ENCODE measurements at places on chromosomes 12 and 14. TPM values are rescaled to one million over a fixed set of nuclear protein-coding genes. Genes with fewer than 3 reads are reported as not detected.

DNA sequence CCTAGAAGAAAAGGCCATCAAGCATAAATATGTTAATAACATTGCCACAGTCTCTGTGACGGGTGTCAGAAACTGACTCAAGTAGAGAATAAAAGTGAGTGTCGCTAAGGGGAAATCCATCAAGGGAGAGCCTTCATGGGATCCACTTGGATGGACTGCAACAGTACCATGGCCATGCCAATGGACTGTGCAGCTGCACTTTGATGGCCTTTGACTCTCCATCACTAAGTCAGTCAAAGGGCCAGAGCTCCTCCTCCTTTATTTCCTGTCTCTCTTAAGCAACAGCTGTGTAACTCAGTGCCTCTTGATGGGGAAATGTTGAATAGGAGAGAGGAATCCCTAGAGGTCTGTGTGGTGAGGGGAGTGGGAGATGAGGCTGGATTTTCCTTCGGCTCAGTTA, 335.2 kb downstream of the BMP4 start:
- DNase-seq: no peak

- no peak for DNase-seq
These were observed 105.7 kb upstream of the RASSF8 start for GRCh38 chr12:25852792-25853191.

GRCh38 chr12:81416571-81416970, 338.7 kb downstream of the ACSS3 start:
- no peak for DNase-seq

- DNase-seq: no peak
These were observed 220.6 kb upstream of the OR4E1 start for GRCh38 chr14:21894003-21894897.

DNA sequence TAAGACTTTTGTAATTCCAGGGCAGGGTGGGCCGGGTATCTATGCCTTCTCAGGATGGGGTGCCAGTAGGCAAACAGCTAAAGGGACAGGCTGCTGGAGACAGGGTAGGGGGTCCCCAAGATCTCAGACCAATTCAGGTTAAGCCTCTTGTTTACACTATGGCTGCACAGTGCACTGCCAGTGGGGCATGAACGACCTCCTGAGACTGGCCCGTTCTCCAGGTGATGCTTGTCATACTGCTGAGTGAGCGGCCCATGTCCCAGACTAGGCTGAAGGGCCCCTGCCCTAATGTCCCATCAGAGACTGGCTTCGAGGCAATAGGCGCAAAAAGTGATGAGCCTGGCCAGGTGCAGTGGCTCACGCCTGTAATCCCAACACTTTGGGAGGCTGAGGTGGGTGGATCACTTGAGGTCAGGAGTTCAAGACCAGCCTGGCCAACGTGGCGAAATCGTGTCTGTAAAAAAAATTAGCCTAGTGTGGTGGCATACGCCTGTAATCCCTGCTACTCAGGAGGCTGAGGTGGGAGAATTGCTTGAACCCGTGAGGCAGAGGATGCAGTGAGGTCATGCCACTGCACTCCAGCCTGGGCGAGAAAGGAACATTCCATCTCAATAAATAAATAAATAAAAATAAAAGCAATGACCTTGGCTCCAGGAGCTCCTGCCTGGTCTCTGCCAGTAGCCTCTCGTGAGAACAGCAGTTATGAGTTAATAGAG, 12.6 kb downstream of the SLC25A29 start:
- DNase-seq: no peak

DNA sequence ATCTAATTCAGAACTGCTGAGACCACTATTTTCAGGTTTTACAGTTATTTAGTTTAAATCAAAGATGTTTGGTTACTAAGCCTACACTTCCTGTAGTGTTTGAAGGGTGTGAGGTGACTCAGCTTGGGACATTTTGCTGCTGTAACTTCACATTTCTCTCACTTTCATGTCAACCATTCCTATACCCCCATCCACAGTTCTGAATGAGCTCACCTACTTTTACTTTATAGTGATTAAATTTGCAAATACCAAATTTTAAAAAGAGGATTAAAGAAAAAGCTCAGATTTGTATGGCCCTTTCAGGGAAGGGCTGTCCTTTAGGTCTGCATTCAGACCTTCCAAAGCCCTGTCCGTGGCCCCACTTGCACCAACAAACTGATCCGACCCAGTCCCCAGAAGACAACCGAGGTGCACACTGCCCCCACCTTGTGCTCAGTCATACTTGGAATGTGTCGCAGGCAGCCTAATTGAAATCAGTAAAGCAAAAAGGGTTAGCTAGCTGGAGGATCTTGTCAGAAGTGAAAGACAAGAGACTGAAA, 174.4 kb downstream of the MON2 start:
- DNase-seq: no peak

GRCh38 chr12:92039046-92039445, 106.6 kb downstream of the BTG1 start:
- DNase-seq: no peak

DNA sequence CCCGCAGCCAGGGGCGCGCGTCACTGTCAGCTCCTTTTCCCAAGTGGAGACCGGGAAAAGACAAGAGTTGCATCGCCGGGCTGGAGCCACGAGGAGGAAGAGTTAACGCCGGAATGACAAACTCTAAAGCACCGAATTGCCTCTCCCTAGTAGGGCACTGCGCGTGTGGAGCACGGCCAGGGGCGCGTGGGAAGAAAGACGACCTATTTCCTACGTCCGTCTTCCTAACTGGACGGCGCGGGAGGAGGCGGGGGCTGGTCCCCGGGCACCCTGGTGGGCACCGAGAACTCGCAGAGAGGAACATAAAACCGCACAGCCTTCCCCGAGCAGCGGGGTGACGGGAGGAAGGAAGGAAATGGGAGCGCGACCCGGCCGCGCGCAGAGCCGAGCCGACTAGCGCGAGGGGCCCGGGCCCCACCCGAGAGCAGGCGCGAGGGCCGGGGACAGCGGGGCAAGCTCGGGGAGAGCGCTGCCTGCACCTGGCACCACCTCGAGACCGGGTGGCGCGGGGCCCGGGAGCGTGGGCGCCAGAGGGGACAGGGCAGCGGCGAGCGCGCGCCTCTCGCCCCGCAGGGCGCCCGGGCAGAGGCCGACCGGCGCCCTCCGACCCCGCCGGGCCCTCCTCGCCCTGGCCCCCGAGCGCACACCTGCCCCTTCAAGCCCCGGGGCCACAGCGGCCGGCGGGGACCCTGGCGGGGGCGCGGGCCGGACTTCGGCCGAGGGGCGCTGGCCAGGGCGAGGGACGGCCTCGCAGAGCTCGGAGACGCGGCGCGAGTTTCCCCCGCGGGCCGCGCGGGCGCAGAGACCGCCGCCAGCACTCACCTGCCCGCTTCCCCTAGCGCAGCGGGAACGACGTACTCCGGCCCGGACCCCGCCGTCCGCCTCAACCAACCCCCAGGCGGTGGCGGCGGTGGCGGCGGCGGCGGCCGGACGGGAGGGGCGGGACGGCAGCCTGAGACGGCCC, at the start of gene SETD3:
Gene SETD3, minus strand, starts transcription at position 954 of the 964 bp plus-strand sequence. CDS start 15,054 bp downstream, outside the sequence.
- peak; percentile 26 for DNase-seq

GRCh38 chr12:105076098-105076497, 8.2 kb downstream of the ALDH1L2 start:
- DNase-seq: no peak

DNA sequence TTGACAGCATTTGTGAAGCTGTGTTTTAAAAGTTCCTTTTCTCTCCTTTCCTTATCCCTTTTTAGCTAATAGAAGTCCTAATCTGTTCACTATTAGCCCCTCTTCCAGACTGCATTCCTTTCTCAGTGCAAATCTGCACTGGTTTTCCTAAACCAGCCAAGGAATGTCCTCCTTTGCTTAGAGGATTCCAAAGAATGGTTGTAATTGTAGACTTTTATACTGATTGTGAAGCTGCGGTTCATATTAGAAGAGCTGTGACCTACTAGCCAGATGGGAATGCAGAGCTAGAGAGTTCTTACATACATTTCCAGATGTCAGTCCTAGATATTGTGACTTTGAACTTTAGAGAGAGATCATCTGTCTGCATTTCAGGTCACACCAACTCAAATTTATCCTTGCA, 79.8 kb downstream of the MYRFL start:
- DNase-seq: no peak

DNA sequence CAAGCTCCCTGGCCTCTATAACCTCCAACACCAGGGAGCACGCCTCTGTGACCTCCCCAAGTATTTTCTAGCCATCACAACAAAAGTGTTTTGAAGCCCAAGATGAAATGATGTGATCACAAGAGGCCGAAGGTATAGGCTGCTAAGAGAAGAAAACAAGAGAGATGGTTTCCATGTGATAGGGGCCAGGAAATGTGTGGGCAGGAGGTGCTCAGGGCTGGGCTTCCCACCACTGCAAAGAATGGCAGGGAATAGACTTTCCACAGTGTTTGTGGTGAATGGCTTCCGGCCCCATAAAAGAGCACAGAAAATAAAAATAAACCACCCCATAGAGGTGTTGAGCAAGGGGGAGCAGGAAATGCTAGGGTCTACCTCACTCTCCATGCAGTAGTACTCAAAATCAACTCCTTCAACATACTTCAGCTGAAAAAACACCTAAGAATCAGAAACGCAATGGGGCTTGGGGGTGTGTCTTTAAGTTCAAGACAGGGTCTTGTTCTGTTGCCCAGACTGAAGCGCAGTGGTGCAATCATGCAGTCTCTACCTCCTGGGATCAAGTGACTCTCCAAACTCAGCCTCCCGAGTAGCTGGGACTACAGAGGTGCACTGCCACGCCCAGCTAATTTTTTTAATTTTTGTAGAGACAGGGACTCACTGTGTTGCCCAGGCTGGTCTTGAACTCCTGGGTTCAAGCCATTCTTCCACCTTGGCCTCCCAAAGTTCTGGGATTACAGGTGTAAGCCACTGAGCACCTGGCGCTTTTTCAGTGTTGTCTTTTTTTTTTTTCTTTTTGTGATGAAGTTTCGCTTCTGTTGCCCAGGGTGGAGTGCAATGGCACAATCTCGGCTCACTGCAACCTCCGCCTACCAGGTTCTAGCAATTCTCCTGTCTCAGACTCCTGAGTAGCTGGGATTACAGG, 27.1 kb downstream of the DAD1 start:
- DNase-seq: no peak

DNA sequence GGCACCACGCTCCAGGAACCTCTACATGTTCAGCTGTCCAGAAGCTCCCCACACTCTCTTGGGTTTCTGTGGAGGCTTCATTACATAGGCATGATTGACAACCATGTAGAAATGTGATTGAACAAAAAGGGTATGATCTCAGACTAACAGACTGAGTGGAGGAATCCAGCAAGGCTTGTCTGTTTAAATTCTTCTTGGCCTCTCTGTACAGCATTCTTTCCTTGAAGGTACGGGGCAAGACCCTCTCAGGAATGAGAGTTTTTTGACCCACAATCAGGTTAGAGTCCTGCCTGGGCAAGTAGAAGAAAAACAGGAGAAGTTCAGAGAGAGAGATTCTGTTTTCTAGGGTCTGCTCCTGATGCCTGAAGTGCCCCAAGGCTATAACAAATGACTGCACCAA, 40.9 kb downstream of the SRGAP1 start:
- no peak for DNase-seq

GRCh38 chr14:75279763-75280290, 1.2 kb downstream of the FOS start:
- DNase-seq: no peak

- DNase-seq: no peak
These were observed 103.8 kb downstream of the DAD1 start for GRCh38 chr14:22485178-22485577.

GRCh38 chr12:65945457-65945856, 121.2 kb downstream of the HMGA2 start:
- DNase-seq: no peak

- DNase-seq: no peak
These were observed 61.2 kb upstream of the GSC start for GRCh38 chr14:94831085-94831484.

DNA sequence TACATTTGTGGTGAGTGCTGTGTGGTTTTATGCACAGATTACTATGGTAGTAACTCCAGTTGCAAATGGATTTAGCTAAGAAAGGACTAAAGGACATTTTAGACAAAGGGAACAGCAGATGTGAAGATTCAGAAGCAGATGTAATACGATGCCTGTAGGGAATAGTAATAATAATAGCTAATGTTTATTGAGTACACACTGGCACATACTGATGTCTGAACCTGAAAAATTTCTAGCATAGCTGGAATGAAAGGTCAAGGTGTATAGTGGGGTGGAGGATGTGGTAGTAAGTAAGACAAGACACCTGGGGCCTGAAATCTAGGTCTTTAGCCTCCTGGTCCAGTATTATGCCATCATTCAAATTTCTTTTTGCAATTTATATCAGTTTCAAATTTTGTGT, 54.3 kb upstream of the LRTM2 start:
- DNase-seq: no peak

DNA sequence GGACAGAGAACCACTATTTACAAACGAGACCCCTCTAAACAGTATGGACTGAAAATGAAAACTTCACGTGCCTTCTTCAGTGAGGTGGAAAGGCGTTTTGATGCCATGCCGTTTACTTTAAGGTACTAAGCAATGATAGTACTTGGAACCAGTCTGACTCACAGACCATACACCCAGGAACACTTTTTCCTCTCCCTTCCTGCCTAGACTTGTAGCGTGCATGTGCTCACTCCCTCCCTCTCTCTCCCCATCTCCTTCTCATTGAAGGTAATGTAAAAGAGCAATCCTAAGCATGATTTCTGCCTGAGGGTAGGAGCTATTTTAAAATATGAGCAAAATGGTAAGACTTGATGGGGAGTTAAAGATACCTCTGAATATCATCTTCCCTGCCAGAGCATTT, 5.9 kb upstream of the RPL41 start:
- DNase-seq: no peak

DNA sequence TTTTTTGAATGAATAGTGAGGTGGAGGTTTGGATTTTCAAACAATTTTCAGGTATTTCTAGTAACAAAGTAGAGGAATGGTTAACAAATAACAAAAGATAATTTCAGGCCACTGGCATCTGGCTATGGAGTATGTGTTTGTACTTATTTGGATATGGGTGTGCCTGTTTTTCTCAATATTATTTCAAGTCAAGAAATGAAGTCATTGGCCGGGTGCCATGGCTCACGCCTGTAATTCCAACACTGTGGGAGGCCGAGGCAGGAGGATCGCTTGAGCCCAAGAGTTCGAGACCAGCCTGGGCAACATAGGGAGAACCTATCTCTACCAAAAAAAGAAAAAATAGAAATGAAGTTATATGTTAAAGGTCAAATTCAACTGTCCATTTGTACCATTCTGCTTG, 13.9 kb downstream of the SLC35E3 start:
- no peak for DNase-seq

DNA sequence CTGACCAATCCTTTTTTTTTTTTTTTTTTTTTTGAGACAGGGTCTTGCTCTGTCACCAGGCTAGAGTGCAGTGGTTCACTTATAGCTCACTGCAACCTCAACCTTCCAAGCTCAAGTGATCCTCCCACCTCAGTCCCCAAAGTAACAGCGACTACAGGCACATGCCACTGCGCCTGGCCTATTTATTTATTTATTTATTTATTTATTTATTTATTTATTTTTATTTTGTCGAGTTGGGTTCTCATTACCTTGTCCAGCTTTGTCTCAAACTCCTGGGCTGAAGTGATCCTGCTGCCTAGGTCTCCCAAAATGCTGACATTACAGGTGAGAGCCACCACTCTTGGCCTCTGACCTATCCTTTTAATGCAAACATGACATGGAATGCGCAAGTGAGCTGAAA, 124.4 kb downstream of the GXYLT1 start:
- DNase-seq: no peak

MYBPC1 gene
- 0.49 TPM for total RNA-seq

TPH2 gene
- total RNA-seq: not detected

CRIP1 gene
- total RNA-seq: 325 TPM

GALNT16 gene
- total RNA-seq: 15.8 TPM

CYP27B1 gene
- total RNA-seq: 0.81 TPM

GPRC5A gene
- total RNA-seq: 42.8 TPM

TRIAP1 gene
- 11.4 TPM for total RNA-seq

Data from thoracic aorta (tissue), 2 donors.